Activated naive CD4-positive, alpha-beta T cell treated with anti-CD3 and anti-CD28 coated beads, Interleukin-2, amount 10 ng/mL, durations not matched to agents 7 days and 5 days (primary cell): ENCODE measurements at places on chromosomes 6 and 20.

- DNase-seq: peak; percentile 71
Measured at GRCh38 chr6:42390228-42390934, 61.3 kb downstream of the TRERF1 start.

DNA sequence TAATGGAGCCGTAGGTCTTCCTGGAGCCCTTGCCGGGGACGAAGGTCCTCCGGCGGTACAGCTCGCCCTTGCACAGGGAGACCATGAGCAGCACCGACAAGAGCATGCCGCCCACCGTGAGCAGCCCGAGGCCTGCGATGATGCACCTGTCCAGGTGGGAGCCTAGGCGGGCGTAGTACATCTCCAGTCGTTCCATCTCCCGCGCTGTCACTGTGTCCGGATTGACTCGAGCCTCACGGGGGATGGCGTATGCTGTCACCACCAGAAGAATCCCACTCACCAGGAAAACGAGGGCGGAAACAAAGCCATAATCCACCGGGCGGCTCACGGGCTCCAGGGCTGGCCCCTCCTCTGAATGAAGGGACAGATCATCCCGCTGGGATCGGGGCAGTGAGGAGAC lies 3.8 kb downstream of the TMEM74B start:
- DNase-seq: no peak

DNA sequence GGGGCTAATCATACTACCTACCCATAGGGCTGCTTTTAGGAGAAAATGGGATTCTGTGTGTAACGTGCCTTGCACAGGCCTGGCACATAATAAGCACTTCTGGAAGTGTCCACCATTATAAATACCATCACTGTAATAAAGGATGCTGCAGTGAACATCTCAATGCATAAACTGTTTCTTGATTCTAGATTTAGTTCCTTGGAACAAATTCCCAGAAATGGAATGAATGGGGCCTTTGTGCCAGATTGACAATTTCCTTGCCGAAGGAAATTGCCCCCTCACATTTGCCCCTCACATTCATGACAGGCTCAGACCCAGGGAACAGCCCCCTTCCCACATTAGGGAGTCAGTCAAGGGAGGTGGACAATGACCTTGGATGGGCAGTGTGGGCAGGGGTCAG lies 29.2 kb downstream of the BPIFB4 start:
- DNase-seq: no peak

GRCh38 chr6:137763886-137764285 lies 103.2 kb upstream of the TNFAIP3 start:
- DNase-seq: no peak

- DNase-seq: no peak
Measured at GRCh38 chr6:43572015-43572414, 3.8 kb downstream of the XPO5 start.

GRCh38 chr20:46330072-46330763 lies 21.9 kb upstream of the CDH22 start:
- DNase-seq: no peak

GRCh38 chr6:133550026-133550425 lies 308.9 kb downstream of the EYA4 start:
- no peak for DNase-seq

GRCh38 chr20:50272030-50272723 lies 81.5 kb downstream of the CEBPB start:
- no peak for DNase-seq

DNA sequence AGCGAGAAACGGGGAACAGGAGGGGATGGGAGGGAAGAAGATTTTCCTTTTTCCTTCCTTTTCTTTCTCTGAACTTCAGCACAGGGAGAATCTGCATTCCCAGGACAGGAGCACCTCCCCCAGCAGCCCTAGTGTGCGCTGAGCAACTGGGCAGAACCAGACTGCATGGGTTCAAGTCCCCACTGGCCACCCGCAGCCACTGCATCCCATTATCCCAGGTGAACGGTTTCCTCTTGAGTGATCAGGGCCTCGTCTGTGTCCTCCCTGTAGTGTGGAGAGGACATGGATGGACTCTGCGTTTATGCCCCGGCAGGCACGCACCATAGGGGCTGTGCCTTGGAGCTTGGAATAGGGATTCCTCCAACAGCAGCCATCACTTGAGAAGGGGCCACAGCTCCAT lies 53.0 kb downstream of the ANKRD60 start:
- no peak for DNase-seq

- DNase-seq: no peak
Measured at GRCh38 chr20:8829256-8829655, 239.6 kb upstream of the PLCB4 start.

DNA sequence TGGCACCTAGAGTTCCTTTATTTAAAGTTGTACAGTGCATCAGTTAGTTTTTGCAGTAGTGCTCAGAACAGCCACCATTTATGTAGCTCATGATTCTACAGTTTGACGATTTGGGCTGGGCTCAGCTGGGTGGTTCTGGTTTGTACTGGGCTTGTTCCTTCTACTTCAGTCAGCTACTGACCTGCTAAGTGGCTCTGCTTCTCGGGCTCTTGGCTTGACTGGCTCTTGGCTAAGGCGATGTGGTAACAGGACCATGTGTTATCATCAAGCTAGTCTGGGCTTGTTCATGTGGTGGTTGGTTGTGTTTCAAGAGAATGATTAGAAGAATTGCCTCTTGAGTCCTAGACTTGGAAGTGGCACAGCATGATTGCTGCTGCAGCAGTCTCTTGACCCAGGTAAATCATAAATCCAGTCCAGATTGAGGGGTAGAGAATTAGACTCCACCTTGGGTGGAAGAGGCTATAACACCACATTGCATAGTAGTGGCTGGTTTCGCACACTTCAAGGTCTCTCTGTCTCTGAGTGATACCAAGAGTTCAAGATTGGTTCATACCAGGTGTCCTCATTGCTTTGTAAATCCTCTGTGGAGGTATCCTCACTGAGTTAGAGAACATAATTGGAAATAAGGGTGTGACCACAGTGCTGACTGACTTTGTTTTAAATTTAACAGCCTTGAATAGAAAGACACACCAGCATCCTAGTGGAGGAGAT lies 253.0 kb downstream of the ARID1B start:
- no peak for DNase-seq

- DNase-seq: no peak
Measured at GRCh38 chr6:23316131-23316530, 746.8 kb downstream of the HDGFL1 start.

DNA sequence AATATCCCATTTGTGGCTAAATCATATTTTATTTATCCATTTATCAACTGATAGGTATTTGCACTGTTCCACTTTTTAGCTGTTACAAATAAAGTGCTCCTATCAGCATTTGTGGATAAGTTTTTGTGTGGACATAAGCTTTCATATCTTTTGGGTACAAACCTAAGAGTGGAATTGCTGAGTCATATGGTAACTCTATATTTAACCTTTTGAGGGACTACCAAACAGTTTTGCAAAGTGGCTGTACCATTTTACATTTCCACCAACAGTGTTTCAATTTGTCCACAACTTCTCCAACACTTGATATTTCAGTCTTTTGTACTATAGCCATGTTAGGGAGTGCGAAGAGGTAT lies 23.6 kb upstream of the ECHDC1 start:
- DNase-seq: no peak

- no peak for DNase-seq
Measured at GRCh38 chr6:54632984-54633565, 213.5 kb upstream of the FAM83B start.

GRCh38 chr6:78631976-78632375 lies 235.4 kb upstream of the IRAK1BP1 start:
- DNase-seq: no peak

DNA sequence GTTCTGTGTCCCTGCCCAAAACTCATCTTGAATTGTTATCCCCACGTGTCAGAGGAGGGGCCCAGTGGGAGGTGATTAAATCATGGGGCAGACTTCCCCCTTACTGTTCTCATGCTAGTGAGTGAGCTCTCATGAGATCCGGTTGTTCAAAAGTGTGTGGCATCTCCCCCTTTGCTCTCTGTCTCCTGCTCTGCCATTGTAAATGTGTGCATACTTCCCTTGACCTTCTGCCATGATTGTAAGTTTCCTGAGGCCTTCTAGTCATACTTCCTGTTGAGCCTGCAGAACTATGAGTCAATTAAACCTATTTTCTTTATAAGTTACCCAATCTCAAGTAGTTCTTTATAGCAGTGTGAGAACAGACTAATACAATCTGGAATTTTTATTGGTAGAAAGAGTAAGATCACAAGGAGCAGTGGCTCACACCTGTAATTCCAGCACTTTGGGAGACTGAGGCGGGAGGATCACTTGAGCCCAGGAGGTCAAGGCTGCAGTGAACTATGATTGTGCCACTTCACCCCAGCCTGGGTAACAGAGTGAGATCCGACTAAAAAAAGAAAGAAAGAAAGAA lies 47.1 kb upstream of the SLC22A16 start:
- DNase-seq: no peak

GRCh38 chr6:93727447-93727846 lies 308.1 kb upstream of the EPHA7 start:
- DNase-seq: no peak

DNA sequence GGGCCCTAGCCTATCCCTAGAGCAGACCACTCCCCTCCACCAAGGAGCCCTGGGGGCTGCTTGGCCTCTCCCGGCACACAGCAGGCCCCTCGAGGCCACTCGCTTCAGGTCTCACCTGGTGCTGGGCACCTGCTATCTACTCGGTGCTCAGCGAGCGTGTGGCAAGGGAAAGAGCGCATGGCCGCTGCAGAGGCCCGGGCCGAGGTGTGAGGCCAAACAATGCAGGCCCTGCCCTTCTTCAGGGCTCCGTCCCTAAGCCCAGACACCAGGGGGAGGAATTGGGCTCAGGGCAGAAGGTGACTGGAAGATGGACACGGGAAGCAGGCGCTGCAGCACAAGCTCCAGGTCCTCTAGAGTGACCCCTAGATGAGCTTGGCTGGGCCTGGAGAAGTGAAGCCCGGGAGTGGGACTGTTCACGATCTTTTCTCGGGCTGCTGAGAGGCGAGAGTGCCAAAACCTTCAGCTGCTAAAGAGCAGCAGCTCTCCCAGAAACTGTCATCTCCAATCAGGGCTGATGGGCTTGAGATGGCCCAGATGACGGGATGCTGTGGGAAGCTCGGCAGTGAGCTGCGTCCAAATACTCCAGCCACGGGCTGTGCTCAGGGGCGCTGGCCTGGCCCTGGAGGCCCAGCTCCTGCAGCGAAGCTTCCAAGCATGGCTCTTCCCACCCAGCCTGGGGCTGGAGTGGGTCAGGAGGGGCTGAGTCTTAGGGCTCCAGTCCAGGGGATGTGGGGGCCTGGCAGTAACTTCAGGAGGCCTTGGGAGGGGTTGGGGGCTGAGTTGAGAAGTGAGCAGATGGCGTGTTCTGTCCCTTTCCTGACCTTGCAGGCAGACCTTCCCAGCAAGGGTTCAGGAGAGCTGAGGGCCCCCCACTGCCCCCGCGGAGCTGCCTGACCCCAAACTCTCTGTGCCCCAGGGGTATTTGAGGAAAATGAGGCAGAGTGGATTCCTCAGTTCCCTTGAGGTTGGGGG lies 43.7 kb downstream of the APCDD1L start:
- no peak for DNase-seq

DNA sequence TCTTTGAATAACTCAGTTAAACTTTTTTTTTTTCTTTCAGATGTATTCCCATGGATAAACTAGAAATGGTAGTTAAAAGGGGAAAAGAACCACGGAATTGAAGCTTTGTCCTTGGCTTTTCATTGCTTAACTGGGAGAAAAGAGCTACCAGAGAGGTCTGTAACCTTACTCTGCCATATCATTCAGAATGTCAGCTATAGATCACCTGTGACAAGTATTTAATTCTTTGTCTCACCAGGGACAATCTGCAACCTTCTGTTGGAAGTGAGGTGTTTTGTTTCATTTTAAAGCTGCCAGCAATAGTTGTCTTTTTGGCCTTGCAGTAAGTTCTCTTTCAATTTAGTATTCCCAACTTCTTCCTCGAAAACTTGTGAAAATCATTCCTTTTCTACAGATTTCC lies 618.4 kb downstream of the FRK start:
- no peak for DNase-seq

DNA sequence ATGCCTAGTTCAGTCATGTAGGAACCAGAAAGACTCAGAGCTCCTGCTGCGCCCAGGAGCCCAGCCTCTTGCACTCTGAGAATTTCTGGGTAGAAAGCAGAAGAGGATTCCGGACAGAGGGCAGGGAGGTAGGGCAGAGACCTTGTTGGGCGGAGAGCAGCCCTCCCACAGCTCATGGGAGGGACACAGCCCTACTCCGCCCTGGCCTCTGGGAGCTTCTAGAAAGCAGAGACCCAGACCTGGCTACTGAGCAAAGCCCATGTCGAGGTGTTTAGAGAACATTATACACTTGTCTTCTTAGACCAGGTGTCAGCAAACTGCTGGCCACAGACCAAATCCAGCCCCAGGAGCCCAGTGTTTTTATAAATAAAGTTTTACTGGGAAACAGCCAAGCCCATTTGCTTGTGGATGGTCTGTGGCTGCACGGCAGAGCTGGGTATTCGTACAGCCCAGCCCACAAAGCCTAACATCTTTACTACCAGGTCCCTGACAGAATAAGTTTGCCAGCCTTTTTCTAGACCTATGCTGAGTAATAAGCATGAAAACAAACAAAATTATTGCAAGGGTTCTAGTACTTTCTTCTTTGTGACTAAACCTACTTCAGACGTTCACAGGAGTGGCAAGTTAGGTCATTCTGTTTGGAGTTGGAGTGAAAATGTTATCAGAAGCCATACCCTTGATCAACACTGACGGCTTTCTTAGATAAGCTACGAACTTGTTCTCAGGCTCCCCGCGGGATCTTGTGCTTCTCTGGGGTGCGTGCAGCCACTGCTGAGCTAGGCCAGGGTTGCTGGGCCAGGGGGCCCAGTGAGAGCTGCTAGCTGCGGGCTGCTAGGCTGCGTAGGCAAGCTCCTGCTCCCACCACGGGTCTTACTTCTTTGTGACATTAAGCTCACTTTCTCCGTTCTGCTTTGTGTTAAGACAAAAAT lies 235.1 kb upstream of the FOXQ1 start:
- no peak for DNase-seq

DNA sequence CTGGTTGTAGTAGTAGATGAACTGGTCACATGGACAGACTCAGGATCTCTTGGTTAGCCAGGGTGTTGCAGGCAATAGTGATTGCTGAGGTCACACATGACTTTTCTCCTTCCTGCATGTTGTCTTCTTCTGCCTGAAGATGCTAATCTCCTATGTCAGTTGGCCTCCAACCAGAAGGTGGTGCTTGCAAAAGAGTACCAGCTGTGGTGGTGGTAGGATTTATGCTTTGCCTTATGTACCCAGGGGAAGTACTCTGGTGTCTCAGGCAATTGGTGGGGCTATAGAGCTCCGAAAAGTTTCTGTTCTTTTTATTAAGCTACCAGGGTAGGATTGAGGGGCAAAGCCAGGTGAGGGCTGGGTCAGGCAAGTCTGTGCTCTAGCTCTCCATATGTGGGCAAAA lies 98.5 kb downstream of the CARMIL1 start:
- DNase-seq: no peak

GRCh38 chr20:44357020-44357419 lies 1.5 kb downstream of the HNF4A start:
- DNase-seq: no peak
